ENCODE measurements at places on chromosomes 2 and 18. TPM values are rescaled to one million over a fixed set of nuclear protein-coding genes. Genes with fewer than 3 reads are reported as not detected.

Gene RTP5
- total RNA-seq = 0.21 TPM

DNA sequence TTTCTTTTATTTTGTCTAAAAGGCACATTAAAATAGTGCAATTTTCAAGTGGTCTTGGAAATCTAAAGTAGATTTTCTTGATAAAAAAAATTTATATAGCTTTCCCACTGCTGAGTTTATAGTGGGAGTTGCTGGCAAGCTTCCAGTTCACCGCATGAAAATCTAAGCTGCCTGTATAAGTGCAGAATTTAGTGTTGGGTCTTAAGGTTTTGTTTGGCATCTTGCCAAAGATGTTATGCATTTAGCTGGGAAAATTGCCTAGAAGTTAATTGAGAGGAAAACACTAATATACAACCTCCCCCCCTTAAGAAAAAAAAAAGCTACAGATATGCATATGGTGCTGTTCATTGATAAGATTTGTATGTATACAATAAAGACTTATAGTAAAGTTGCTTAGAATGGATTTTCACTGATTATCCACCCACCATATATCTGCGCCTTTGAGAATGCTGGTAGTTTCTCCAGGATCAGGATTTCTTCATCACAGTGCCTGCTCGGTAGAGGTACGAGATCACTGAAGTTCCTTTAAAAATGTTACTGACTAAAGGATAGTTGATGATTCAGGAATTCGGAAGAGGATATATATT is 803.2 kb upstream of the POU3F3 start:
- no peak for DNase-seq

DNA sequence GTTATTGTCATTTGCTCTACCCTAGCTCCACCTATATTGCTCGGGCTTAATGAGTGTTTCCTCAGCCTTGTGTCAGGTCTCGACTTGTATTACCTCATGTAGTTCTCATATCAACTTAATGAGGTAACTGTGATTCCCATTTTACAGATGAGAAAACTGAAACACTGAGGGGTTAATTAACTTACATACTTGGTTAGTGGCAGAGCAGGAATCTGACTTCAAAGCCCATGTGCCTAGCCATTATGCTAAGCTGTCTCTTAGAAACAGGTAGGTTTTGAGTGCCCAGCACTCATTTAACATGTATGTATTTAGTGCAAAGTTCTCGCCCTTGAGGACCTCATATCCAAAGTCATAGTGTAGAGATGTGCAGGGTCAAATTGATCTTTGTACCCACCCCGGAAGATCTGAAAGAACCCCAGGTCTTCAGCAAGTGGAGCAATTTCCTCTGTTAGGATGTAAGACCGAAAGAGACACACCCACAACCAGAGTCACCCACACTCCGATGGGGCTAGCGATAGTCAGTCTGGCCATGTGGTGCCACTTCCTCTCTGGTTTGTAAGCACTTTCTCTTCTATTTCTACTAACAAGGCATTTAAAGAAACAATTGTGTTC is 121.0 kb upstream of the SLC39A10 start:
- peak; percentile 58 for DNase-seq

DNA sequence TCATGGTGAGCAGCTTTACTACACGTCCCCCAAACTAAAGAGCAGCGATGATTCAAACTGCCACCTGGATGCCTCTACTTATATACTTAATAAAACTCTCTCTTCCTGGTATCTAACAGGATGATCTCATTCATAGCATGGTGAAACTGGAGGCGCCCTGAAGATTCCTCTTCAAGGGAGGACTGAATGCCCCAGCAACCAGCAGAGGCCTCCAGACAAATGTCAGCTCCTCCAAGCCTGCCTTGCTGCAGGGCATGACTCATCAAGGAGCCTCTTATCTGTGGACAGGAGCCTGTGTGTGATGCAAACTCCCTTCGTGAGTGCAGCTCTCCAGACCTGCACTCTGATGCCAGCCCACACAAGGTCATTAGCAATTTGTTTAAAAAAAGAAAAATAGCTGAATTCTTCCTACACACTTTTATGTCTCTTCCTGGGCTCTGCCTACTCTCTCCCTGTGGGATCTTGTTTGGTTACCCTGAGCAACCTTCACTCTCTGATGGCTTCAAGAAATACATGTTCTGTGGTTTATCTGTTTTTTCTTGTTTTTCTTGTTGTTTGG is 30.2 kb downstream of the LONRF2 start:
- DNase-seq = peak; percentile 51

DNA sequence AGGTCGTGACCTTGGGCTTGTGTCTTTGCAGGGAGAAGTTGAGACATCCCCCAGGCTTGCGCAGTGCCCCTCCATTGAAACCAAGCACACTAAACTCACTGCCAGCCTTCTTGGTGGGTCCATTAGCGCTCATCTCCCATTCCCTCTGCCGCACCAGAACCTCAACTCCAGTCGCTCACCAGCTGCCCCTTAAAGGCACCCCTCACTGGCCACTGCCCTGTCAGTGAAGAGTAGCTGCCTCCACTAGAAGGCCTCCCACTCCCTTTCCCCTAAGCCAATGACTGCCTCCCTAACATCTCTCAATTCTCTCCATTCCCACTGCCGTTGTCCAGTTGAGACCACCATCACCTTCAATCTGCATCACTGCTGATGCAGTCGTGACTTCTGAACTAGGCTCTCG is 114.8 kb upstream of the EPC2 start:
- DNase-seq = no peak

DNA sequence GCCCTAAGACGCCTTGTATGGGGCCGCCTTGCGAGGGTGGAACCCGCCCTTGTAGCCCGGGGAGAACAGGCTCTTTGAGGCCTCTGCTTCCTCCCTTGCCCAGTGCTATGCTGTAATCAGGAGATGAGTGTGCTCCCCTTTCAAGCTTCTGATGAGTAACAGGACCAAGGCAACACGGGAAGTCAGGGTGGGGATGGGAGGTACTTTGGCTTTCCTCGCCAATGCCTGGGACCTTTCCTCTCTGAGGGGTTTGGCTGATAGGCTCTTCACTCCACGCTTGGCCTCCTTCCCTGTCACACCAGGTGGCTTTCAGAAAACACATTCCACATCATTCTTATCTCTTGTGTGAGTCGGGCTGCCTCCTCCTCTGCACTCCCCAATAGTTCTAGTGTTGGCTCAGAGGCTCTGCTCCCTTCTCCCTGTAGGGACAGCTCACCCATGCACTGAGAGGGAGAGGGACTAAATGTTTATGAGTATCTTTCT is 223.7 kb upstream of the TRIB2 start:
- DNase-seq = no peak

Gene SERPINB2
- not detected for total RNA-seq

GRCh38 chr2:83081826-83082690 is 1377.0 kb downstream of the SUCLG1 start:
- DNase-seq = no peak

- no peak for DNase-seq
These were observed 112.4 kb upstream of the PPP1CB start for GRCh38 chr2:28639092-28639691.

Gene PROKR1
- total RNA-seq = not detected

DNA sequence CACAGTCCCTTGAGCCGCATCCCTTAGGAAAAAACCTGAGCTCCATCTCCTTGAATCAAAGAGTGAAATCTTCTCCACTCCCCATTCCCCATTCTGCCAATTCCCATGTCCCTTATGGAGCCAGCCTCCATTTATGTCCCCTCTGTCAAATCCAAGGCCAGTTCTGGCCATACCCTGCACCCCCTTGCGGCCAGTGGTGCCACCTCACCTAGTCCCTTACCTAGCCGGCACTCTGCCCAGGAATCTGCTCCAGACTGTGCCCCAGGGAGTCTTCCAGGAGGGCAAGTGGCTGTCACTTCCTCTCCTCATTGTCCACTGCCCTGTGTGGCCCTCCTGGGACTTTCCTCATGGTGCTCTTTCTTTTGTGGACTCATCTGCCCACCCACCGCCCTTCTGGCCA is 195.4 kb upstream of the RMP24 start:
- DNase-seq = no peak

- no peak for DNase-seq
These were observed 10.5 kb downstream of the AGXT start for GRCh38 chr2:240879105-240879504.

DNA sequence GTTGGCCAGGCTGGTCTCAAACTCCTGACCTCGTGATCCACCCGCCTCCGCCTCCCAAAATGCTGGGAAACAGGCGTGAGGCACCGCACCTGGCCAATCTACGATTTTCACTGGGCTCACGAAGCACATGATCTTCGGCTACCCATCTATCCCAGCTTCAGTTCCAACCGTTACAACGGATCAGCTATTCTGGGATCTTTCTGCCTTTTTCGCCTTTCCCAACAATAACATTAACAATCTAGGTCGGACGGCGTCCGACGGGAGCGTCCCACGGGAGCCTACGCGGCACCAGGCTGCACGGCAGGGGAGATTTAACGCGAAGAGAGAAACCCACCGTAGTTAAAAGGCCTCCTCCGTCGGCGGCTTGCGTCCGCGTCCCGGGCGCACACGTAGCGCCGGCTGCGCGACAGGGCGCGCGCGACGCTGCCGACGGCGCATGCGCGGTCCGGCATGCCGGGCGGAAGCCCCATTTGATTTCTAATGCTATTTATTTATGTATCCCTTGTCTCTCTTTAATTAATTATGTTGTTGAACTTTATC is at the start of gene MSL3B:
MSL3B (minus strand) TSS at position 394 of the 540 bp plus-strand sequence.
- no peak for DNase-seq

DNA sequence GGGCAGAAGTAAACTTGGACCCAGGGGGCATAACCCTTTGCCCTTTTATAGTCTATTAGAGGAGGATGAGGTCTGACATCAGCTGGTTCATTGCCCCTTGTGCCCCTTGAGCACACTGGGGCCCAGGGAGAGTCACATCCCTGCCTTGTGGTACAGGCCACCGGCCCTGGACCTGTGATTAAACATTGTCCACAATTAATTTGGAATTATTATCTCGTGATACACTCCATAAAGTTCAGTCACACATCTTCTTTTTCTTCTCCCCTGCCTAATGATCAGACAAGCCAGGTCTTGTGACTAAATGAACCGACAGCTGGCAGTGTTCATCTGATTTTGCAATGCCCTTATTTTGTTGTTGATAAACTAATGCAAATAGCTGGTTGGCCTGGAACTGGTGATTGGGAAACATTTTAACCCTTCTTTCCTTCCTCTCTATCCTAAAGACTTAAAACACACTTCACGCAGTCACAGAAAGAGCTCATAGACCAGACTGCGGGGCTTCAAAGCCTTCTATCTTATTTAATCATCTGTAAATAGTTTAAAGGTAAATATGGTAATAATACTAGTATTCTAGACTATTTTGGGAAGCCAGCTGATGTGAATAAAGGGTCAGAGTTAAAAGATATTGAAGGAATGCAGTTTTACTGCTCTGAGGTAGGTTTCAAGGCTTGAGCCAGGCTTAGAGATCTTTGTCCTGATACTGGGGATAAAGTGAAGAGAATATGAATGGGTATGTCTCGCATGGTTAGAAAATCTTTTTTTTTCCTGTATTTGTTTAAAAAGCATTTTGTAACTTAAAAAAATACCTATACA is 13.4 kb downstream of the IL1R1 start:
- DNase-seq = peak; percentile 70

- DNase-seq = no peak
These were observed 8.9 kb upstream of the SPDYA start for GRCh38 chr2:28801726-28802125.

DNA sequence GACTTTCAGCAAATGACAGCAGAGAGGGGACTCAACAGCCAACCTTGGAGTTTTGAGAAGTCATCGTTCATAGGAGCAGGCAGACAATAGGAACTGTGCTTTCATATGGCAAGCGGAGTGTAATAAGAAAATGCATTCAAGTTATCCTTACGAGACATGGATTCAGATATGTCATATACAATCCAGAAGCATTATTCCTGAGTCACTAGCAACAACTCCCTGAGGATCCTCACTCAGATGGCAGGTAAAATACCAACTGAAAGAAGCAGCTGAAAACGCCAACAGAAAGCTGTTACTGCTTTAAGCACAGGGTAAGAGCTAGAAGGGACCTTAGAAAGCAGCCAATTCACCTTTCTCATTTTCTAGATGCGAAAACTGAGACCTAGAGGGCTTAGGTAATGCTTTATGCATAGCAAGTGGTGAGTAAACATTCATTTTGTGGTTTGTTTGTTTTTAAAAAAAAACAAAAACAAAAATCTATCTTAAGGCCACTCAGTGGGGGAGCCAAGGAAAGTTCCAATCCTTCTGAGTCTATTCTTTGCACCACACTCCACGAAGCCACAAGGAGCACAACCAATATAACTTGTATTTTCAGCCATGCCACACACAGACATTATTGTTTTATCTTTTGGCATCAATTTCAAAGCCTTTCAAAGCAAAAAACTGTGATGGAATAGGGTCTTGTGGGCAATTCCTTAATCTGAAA is 89.1 kb upstream of the RIOK3 start:
- no peak for DNase-seq

GRCh38 chr2:195612611-195613495 is 44.2 kb upstream of the SLC39A10 start:
- no peak for DNase-seq

Gene MOGAT1
- not detected for total RNA-seq

Gene SH3RF3
- 8.0 TPM for total RNA-seq

Gene UBXN2A
- total RNA-seq = 17.0 TPM

GRCh38 chr2:62303788-62304187 is 107.9 kb downstream of the B3GNT2 start:
- no peak for DNase-seq

DNA sequence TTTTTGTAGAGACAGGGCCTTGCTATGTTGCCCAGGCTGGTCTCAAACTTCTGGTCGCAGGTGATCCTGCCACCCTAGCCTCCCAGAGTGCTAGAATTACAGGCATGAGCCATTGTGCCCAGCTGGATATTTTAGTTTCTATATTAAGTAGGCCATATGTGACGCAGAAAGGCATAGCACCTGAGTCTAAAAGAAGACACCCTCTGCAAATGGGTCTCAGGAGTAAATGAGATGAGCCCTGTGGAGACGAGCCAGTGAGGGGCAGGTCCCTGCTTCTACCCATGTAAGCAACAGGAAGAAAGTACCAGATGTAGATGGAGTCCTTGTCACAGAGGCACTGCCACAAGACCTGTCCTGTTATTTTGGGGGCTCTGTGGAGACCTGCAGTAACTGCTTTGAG is 322.4 kb downstream of the PTPRM start:
- no peak for DNase-seq

GRCh38 chr18:61908661-61909060 is 15.9 kb upstream of the RNF152 start:
- no peak for DNase-seq

Gene VWC2L
- not detected for total RNA-seq

- no peak for DNase-seq
These were observed 22.0 kb downstream of the BABAM2 start for GRCh38 chr2:27912512-27912911.

DNA sequence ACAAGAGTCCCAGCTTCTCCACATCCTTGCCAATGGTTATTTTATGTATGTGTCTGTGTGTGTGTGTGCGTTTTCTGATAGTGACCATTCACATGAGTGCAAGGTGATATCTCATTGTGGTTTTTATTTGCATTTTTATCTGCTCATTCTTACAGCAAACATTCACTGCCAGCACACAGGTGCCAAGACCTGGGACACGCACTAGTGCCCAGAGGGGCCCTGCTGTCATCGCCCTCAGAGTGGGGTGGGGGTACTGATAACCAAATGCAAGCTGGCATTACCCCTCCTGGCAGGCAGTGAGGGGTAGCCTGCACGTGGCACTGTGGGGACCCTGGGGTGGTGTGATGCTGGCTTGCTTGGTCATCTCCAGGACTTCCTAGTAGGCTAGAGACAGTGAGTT is 285.4 kb downstream of the LPIN1 start:
- no peak for DNase-seq

- DNase-seq = no peak
These were observed 125.3 kb upstream of the GPC1 start for GRCh38 chr2:240310201-240310600.

GRCh38 chr2:150339951-150340350 is 147.5 kb downstream of the RND3 start:
- no peak for DNase-seq

- DNase-seq = no peak
These were observed 559 bp downstream of the MYL12A start for GRCh38 chr18:3248062-3248657.

Measured in ureter (tissue), 1 donor.